Fibroblast of skin of left biceps (primary cell): ENCODE measurements at places on chromosomes 11 and 22.

DNA sequence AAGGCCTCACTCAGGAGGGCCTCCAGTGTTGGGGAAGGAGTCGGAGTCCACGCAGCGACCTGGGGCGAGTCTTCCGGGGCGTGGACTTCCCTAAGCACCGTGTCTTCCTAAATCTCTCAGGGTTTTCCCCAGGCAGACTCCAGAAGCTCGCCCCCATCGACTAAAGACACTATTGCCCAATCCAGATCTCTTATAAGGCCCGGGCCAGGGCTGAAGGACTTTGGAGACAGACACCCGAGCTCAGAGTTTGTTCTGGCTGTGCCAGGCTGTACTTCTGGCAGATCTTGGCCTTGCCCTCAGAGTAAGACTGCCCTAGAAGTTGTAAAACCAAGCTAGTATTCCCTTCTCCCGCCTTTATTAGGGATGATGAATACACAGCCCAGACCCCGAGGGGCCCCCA lies 191.4 kb downstream of the BUD13 start:
- no peak for DNase-seq

GRCh38 chr11:28089378-28089777 lies 18.6 kb downstream of the KIF18A start:
- DNase-seq, result no peak

GRCh38 chr11:2898366-2899079 lies 12.9 kb upstream of the CDKN1C start:
- no peak for DNase-seq

- no peak for DNase-seq
Measured at GRCh38 chr22:22327723-22328122, 83.1 kb downstream of the VPREB1 start.

DNA sequence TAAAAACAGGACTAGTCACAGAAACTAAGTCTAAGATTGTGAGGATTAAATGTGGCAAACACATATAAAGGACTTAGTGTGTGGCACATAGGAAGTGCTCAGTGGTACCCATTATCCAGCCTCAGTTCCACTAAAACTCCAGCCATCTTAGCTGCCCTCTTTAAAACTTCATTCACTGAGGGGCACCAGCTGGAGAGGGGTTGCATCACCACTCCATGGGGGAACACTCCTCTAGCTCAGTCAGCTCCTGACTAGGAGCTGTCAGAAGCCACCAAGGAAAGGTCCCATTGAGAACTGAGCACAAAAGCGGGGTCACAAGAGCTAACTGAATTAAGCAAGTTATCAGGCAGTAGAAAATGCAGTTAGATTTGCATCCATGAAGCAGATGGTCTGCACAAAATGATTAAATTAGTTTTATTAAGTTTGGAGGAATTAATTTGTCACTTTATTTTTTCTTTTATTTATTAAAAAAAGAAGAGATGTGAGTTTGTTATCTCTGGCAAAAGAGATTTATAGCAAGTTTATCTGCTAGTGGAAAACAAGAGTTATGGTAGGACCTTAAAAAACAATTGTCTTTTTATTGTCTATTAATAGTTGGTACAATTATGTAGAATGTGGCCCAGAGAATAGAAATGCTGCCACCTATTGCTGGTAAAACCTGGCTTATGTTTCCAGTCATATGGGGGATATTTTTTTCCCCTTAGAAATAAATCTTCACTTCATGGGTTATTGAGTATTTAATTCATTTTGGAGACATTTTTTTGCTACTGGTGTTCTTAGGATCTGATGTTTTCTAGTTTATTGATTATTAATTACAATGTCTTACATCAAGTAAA lies 95.7 kb downstream of the NAV2 start:
- DNase-seq, result no peak

GRCh38 chr22:20587206-20587958 lies 80.0 kb downstream of the MED15 start:
- DNase-seq, result no peak
